ENCODE measurements at places on chromosomes 12 and 14. TPM values are rescaled to one million over a fixed set of nuclear protein-coding genes. Genes with fewer than 3 reads are reported as not detected.

GRCh38 chr14:85187521-85187920, 342.4 kb upstream of the FLRT2 start:
- DNase-seq, result no peak

- DNase-seq, result no peak
These were observed 32.6 kb upstream of the MTERF2 start for GRCh38 chr12:107019546-107019945.

- DNase-seq, result no peak
These were observed 2.1 kb upstream of the SLC2A13 start for GRCh38 chr12:40107803-40108620.

DNA sequence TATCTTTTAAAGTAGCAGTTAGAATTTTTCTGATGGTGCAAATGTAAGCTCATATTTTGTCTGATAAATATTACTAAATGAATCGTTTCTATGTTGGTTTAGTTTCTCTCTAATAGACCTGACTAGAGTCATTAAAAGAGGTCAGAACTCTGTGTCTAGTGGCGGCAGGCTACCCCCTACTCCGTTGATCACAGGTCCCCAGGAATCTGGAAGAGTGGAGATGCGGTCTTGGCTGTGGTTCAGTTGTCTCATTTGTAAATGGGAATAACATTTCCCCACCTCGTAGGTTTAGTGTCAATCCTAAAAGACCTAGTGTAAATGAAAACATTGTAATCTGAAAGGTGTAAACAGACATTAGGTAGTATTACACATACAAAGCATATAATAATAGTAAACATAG, 4.7 kb upstream of the FOXJ2 start:
- DNase-seq, result no peak

The RASAL1 gene
- 23.5 TPM for polyA plus RNA-seq
